ENCODE measurements at places on chromosomes 6 and 20.

GRCh38 chr6:105560611-105561066, 157.8 kb upstream of the PREP start:
- no peak for DNase-seq

GRCh38 chr6:97820400-97820799, 537.4 kb upstream of the MMS22L start:
- no peak for DNase-seq

DNA sequence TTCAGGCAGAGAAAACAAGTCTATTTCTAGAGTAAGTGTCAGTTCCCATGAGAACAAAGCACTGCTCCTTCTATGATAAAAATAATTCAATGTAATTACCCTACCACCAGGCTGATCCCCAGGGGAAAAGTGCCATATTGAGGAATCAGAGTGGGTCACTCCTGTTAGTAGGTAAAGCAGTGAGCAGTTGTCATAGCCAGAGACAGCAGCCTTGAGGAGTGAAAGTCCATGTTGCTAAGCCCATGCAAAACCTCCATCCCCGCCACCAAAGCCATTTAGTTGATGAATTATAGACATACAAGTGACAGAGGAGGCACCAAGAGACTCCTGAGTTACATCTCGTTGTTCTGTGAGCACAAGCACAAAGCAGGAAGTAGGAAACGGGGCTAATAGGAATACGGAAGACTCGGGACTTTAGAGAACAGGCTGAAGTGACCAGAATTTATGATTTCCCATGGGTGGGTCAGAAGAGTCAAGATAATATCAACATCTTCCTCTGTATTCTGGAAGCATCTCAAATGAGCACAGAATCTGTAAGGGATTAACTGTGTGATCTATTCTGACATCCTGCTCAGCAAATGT, 197.9 kb downstream of the MAFB start:
- no peak for DNase-seq

GRCh38 chr6:11486486-11486885, 51.1 kb upstream of the TMEM170B start:
- DNase-seq: no peak

- DNase-seq: no peak
Measured at GRCh38 chr6:21967056-21967974, 329.5 kb downstream of the PRL start.

GRCh38 chr20:59788811-59789397, 144.5 kb downstream of the SYCP2 start:
- DNase-seq: no peak

GRCh38 chr6:168165373-168165772, 86.4 kb upstream of the FRMD1 start:
- DNase-seq: no peak

GRCh38 chr20:32474967-32475811, 109.9 kb downstream of the NOL4L start:
- no peak for DNase-seq

DNA sequence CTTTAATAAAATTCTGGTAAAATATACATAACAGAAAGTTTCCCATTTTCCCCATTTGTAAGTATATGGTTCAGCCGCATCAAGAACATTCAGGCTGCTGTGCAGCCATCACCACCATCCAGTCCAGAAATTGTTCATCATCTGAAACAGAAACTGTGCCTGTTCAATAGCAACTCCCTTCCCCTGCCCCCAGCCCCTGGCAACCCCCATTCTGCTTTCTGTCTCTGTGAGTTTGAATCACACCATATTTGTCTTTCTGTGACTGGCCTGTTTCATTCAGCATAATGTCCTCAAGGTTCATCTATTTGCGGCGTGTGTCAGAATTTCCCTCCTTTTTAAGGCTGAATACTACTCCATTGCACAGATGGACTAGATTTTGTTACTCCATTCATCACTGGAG, 19.1 kb downstream of the VSTM2L start:
- DNase-seq: no peak

DNA sequence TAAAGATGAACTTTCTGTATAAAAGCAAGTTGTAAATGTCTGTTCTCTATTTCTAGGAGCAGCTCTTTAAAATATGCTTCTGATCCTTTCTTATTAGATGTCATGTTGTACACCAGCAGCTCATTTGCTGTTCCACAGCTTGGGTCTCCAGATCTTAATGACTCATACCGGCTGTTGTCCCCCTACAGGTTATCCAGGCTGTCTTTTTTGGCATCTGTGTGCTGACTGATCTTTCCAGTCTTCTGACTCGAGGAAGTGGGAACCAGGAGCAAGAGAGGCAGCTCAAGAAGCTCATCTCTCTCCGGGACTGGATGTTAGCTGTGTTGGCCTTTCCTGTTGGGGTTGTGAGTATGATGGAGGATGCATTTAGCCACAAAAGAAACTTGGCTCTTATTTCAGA, 76.0 kb downstream of the AIG1 start:
- DNase-seq: no peak
